ENCODE measurements at places on chromosomes 13 and 19.
A peak's percentile ranks its signal among the peaks of the same experiment; 100 is the strongest.

DNA sequence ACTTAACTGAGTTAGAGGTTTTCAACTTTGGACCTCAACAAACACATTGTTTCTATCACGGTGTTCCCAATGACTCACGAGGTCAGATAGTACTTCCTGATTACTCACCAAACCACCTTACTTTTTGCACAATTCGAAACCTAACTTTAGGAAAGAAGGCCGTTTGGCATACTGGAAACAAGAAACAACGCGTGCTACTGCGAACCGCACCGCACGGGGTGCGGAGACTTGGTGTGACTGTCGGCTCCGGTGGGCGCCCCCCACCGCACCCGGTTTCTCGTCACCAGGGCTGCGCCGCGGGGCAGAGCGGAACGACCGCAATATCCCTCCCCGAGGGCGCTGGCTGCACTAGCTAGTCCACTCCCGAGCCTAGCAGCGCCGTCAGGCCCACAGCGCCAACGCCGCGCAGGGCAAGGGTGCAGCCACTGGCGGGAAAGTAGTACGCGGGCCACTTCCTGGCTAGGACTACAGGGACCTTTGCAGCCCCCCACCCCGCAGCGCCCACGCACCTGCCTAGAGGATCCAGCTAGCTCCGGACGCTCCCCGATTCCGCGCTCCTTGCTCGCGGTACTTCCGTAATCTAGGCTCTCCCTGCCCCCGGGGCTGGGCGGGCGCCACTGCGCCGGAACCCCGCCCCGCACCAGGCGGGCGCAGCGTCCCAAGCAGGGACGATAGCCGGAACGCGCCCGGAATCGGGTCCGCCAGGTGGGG, at the start of gene PARP4:
Gene PARP4 (minus strand): TSS at position 582 of the 711 bp plus-strand sequence. CDS start 9,002 bp downstream, outside the sequence.
- peak; percentile 95 for DNase-seq

DNA sequence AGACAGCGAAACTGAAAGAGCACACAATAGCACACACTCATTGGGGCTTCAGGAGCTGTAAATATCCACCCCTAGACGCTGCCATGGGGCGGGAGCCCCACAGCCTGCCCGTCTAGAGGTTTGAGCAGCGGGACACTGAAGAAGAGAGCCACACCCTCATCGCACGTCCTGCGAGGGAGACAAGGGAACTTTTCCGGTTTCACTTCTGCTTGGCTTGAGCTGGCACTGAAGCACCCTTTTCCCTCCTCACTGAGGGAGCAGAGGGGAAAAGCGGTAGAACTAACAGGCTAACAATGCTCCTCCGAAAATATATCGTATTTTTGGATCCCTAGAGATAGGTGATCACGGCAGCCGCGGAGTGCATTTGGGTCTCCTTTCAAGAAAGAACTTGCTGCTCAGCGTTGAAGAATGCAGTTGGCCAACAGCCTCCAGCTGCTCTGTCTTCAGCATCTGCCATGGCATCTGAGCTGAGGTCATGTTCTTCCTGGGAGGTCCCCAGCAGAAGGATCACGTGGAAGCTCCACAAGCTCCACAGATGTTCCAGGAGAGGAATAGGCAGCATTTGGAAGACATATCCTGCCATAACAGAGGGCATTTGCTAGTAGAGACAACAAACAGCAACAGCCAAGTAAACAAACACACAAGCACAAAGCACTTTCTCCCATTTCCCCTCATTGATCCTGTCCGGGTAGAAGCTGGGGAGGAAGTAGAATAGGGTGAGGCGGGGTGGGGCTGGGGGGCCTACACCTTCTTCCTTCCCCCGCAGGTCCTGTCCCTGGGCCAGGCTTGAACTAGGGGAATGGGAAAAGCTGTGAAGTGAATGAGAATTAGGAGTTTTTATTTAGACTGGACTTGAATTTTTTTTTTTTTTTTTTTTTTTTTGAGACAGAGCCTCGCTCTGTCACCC, 44.8 kb upstream of the ALOX5AP start:
- DNase-seq: peak; percentile 38

DNA sequence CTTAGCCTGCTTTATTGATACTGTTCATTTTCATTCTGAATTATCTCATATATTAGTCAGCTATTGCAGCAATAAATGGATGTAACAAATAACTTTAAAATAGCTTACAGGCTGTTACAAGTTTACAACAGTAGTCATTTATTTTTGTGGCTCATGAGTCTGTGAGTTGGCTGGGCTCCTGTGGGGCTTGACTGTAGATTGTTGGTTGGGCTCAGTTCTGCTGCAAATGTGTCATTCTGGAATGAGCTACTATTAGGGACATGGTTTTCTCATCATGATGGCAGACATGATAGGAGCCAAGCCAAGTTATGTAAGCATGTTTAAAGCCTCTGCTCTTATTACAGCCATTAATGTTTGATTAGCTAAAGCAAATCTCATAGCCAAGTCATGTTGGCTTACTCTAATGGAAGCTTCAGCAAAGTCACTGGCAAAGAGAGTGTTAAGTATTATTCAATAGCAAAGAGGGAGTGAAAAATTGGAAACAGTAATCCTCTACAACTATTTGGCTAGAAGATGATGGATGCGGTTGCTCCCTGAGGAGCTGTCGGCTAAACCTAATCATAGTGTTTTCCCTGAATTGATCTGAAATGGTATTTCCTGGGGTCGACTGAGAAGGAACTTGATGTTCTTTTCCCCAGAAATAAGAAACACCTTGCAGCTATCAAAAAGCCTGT, 391.3 kb downstream of the TDRD3 start:
- DNase-seq: no peak

DNA sequence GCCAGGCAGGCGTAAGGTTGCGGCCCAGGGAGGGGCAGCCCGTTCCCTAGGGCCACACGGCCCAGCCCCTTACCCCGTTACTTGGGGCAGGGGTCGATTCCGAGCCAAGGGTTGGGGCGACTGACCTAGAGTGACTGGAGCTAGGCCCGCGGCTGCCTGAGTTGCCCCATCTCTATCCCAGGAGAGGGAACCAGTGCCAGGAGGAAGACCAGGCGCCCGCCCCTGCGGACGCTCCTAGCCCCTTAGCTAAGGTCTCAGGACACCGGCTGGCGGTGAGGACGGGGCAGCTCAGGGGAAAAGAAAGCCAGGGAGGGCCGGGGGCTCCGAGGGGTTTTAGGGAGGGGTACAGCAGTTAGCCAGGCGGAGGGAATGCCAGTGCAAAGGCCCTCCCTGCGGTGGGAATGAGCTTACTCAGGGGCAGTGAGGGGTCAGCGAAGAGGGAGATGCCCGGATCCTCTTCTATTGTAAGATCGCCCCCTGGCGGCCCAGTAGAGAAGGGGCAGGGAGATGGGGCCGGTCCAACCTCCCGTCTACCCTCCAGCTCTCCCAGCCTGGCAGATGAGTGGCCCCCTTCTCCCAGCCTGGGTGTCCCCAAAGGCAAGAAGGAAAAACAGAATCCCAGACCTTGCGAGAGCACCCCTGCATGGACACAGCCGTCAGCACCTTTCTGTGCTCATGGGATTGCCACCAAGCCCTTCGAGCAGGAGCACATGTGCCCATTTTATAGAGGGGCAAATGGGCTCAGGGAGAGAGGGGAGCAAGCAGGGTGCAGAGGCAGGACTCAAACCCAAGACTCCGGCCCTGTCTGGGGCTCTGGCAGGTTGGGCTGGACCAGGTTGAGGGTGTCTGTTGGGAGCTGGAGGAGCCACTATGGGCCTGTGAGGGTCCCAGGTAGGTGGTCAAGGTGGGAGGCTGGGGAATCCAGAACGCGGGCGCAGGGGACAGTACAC, 16.3 kb downstream of the CILP2 start:
- DNase-seq: peak; percentile 65

DNA sequence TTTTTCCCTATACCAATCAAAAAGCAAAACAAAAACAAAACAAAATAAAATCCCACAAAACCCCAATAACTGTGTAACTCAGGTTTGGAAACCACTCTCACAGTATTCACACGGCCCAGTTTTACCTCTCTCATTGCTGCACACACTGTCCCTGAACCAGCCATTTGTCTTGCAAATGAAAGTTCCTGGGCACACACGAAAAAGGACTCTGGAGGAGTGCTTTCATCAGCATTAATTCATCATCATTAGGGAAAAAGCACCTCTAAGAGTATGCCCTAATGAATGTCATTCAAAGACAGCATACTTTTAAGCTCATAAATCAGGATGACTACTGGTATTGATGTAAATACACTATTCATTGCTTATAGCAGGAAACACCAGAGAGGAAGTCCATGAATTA, 306.3 kb downstream of the DNAJC15 start:
- no peak for DNase-seq

DNA sequence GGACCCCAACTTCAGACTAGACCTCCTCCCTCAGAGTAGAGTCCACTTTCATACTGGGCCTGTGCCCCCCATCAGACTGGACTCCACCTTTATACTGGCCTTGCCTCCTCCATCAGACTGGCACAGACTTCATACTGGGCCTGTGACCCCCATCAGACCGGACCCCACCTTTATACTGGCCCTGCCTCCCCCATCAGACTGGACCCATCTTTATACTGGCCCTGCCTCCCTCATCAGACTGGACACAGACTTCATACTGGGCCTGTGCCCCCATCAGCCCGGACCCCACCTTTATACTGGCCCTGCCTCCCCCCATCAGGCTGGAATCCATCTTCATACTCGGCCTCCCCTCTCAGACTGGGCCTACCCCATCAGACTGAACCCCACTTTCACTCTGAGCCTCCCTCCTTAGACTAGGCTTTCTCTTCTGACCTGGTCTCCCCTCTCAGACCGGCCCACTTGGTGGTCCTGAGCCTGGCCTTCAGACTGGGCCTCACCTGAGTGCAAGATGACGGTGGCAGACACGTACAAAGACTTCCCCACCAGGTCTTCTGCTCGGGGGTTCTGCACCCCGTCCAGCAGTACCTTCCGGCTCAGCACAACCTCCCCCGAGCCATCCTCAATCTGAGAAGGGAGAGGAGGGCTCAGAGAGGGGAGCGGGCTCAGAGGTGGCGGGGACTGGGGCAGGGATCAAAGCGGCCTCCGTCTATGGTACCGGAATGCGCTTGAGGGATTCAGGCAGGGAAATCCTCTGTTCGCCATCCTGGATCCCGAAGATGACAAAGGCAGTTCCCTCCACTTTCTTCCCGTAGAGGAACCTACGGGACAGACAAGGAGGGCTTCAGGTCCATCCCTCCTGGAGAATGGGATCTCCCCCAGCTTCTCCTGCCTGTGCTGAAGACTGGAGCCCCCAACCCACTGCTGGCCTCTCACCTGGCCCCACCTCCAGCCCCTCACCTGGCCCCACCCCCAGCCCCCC, 7.5 kb downstream of the C3 start:
- DNase-seq: no peak
